ENCODE measurements at places on chromosomes 2 and 18.

GRCh38 chr18:24875286-24875685, 414.8 kb downstream of the HRH4 start:
- no peak for DNase-seq

DNA sequence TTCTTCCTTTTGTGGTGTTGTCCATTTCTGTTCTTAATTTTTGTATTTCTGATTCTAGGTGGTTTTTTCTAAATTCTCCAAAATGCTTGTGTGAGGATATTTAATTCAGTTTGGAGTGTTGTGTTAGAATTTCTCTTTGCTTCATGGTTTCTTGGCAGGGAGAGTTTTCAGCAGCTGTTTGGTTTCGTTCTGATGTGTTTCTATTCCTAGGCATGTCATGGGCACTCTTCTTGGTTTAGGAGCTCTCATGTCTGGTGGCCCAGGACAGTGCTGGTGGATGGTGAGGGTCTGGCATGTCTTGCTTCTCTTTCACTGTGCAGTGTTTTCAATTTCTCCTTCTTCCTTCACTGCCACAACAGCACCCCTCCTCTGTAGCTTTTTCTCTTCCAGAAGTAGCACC, 52.9 kb downstream of the OSBPL6 start:
- DNase-seq: no peak

- no peak for DNase-seq
Observed at GRCh38 chr2:168798888-168799410, 3.5 kb upstream of the NOSTRIN start.

DNA sequence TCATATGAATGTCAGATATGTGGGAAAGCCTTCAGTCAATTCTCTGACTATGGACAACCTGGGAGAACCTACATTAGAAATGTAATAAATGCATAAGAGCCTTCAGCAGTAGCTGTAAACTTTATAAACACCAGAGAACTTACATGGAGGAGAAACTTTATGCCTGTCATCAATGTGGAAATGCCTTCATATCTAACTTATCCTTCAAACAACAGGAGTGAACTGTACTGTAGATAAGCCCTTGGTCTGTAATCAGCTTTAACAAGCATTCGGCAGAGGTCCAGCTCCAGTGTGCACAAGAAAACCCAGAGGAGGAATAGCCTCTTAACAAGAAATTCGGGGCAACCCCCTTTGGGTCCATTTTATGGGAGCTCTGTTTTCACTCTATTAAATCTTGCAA, 14.8 kb upstream of the UXS1 start:
- no peak for DNase-seq

GRCh38 chr18:4101009-4101408, 354.1 kb downstream of the DLGAP1 start:
- DNase-seq: no peak

DNA sequence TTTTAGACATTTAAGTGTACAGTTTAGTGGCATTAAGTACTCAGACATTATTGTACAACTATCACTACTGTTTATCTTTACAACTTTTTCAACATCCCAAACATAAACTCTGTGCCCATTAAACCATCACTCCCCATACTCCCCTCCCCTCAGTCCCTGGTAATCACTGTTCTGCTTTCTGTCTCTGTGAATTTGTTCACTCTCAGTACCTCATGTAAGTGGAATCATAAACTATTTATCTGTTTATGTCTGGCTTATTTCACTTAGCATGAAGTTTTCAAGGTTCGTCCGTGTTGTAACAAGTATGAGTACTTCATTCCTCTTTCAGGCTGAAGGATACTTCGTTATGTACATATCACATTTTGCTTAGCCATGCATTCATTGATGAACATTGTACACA, 9.8 kb upstream of the RUFY4 start:
- no peak for DNase-seq

DNA sequence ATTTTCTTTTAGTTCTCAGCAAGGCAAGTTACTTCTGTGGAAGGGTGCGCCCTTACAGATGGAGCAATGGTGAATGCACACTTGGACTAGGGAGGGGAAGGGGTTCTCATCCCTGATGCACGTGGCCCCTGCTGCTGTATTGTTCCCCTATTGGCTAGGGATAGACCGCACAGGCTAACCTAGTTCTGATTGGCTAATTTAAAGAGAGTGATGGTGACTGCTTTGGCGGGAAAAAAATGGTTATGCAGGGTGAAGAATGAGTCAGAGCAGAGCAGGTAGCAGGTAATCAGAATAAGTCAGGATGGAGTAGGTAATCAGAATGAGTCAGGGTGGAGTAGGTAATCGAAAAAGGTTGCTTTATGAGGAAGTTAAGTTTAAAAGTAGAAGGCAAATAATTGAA, 171.5 kb downstream of the MTCL1 start:
- no peak for DNase-seq

DNA sequence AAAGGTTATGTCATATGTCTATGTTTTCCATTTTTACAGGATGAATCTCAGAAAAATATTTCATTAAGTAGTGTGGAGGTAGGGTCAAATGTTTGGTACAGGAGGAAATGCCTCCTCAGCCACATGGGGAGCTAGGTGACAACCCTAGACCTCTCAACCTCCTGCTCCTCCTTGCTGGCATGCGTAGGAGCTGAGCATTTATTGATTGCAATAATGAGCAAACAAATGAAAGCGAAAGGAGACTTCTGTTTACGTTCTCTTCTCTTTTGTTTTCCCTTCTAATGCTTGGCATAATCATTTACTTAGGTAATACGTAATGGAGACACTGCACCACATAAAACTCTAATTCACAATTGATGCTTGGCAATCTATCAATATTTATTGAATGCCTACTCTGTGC, 95.1 kb upstream of the CCBE1 start:
- DNase-seq: no peak

DNA sequence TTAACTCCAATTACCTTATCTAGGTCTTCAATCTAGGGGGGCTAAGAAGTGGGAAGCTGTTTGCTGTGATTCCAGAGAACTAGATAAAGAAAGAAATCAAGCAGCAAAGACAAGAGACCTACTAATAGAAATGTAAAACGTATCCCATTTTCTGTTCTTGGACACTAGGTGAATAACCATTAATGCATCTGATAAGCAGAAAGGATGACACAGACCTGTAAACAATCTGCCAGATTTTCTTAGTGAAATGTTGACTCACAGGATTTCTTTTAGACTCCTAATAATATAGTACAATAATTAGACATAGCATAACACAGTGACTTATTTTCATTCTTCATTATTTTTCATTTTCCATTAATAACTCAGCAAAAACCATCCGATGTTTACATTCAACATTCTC, 1.3 kb downstream of the WDR35 start:
- DNase-seq: no peak

GRCh38 chr2:218032336-218033171, 29.8 kb upstream of the TNS1 start:
- DNase-seq: no peak

GRCh38 chr2:152419944-152420343, 85.0 kb downstream of the FMNL2 start:
- no peak for DNase-seq

DNA sequence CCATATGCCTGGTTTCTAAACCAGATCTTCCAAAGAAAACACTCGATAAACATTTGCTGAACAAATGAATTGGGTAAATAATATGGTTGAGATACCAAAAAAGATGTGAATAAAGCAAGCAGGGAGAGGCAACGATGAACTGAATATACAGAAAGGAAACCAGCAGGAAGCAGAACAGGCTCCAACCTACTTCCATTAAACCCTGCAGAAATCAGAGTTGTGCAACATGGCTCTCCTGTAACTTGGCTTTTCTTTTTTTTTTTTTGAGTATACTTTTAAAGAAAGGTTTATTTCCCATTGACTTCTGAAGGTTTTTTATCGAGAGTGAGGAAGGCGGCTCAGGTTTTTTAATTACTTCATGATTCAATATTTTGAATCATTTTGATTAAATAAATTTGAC, 23.5 kb downstream of the ITSN2 start:
- DNase-seq: no peak

GRCh38 chr2:171409436-171409971, 24.3 kb downstream of the METTL8 start:
- no peak for DNase-seq

GRCh38 chr2:197234671-197235191, 75.8 kb downstream of the ANKRD44 start:
- DNase-seq: no peak

DNA sequence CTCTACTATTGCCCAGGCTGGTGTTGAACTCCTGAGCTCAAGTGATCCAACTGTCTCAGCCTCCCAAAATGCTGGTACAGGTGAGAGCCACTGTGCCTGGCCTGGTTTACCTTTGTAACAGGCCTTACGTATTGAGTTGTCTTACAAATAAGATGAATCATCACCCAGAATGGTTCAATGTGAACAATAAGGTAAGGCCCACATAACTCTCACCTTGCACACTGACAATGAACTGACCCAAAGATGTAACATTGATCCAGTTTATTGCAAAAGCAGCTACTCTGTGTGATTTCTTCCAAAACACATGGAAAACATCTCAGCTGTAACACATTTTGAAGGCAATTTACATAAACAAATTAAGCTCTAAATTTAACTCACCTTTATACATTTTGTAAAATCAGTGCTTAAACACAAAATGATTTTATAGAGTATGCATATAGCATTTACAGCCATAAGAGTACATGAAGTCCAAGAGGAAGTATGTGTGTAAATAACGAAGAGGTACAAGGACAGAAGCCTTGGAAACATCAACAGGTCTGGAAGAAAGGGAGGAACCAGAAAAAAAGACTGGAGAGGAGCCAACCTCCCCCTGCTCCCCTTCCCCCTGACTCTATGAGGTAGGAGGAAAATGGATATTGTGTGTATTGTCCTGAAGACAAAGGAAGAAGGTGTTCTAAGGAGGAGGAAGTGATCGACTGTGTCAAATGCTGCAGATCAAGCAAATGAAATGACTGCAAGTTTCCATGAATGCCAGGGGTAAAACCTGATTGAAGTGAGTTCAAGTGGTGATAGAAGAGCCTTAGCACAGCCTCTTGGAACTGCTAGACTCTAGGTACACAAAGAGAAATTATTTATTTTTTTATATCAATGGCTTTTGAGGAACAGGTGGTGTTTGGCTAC, 5.6 kb upstream of the WDFY1 start:
- DNase-seq: no peak

DNA sequence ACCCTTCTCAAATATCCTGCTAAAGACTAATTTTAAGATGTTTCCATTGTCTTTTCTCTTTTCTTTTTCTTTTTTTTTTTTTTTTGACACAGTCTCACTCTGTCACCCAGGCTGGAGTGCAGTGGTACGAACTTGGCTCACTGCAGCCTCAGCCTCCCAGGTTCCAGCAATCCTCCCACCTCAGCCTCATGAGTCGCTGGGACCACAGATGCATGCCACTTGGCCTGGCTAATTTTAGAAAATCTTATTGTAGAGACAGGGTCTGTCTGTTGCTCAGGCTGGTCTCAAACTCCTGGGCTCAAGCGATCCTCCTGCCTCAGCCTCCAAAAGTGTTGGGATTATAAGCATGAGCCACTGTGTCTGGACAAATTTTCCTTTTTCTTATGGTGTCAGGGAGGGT, 167.5 kb downstream of the MCFD2 start:
- no peak for DNase-seq

DNA sequence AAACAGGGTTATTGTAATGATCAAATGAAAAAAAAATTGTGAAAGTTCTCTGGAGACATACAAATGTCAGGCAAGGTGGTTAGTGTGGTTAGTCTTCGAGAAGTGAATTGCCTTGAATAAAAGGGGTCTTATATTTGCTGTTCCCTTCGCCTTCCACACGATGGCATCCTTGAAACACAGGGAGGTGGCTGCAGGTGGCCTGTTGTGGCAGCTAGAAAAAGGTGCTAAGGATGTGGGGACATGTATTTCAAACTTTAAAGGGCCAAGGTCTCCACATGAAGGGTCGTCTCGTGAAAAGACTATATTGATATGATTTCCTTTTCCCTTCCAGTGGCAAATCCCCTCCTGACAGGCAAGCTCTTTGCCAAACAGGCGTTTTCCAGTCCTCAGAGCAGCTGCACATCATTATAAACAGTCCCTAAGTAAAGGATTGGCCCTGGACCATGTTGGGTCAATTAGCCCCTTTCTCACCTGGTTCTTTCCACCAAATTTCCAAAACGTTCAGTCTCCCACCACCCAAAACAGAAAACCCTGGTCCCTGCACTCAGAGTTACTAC, 68.5 kb downstream of the COPS8 start:
- DNase-seq: no peak

DNA sequence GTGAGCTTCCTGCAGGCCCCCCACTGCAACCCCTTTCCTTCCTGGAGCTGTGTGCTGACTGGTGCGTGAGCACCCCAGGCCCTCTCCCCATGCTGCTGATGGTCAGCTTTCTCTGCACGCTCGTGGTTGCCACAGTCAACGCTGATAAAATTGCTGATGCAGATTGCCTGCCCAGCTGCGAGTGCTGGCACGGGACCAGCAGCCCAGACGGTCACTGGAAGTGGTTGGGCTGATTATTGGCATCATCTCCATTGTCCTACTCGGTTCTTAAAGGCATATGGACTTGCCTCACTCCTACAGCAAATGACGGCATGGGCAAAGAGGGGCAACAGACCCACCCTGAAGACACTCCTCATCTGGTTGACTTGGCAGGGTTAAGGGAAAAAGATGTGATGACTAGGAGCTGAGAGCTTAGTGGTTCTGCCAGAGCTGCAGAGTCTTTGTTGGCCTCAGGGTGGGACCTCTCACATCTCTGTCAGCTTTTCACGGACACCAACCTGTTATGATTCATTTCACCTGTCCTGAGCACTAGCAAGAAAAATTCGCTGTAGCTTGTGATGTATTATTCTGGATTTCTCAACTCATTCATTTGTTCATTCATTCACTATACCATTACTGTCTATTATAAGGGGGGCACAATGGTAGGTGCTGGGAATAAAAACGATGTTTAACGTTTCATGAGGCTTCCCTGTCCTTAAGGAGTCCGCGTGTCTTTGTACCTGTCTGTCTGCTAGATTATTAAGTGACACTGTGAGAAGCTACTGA, 38.4 kb downstream of the PAX8 start:
- DNase-seq: peak; percentile 89

DNA sequence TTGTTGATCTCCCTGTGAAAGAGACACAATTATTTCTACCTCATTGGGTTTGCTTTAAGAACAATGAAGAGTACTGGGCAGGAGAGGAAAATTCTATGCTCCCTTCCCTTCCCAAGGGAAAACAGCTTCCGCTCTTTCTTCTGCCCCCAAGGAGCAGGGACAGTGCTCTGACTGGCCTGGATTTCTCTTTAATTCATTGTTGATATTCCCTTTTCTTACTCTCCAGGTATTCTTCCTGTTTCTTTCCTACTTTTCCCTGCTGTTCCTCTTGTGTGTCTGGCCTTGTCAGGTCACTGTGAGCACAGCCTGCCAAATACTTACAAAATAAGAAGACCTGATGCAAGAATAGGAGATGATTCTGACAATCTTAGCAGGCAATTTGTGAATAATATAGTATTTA, 49.6 kb upstream of the SPAG16 start:
- no peak for DNase-seq
